NCI-H1092 (cell line): ENCODE measurements at places on chromosomes 2 and 18.

GRCh38 chr18:62730941-62731340, 15.6 kb downstream of the PHLPP1 start:
- no peak for DNase-seq

DNA sequence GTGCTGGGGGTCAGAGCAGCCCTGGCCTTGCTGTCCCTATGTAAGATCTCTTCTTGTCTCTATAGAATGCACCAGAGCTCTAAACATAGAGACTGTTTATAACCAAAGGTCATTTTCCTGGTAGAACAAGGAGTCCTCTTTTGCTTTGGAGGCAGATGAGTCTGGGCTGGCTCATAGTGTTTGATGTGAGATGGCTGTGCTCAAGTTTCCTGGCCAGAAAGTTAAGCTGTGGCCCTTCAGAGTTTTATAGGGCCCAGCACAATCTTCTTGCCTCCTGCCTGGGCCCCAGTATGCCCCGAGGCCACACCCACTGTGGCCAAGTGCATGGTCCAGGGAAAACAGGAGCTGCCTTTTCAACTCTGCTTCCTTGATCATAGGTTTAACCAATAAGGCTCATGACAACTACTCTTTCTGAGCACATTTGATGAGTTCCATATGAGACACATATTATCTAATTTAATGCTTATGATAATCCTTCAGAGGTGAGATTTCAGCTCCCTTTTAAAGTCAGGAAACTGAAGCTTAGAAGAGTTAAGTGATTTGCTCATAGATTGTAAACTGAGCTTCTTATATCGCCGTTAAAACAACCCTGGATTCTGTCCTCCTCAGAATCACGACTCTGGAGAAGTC, 66.3 kb downstream of the MYCN start:
- DNase-seq = no peak

DNA sequence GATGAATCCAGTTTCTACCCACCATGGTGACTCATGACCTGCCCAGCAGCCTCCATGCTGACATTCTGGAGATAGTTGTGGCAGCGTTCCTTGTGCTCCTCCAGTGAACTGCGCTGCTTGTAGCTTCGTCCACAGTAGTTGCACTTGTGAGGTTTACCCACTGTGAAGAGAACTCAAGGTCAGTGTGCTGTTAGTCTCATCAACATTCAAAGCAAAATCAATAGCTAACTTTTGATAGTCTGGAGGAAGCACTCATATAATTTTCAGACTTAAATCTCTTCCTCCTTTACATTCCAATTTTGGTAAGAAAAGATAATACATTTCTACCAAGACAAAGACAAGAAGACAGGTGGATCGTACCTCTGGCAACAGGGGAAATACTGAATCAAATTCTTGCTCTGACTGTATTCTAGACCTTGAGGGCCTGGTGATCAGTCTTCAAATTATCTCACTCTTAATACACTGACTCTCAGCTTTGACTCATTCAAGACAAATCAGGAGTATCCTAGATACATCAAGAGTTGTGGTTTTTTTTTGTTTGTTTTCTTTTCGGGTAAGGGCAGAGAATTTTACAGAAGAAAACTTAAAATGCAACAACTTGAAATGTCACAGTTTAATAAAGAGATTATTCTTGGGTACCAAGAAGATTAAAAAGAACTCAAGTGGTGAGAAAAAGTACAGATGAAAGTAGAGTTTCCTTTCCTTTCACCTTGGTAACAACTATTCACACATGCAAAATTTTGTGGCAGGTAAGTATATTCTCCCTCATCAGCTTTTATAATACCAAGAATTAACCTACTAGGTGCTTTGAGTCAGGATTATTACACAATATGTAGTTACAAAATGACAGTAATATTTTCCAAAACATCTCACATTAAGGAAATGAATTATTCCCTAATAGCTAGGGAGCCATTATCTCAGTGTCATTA, 129.2 kb downstream of the IKZF2 start:
- no peak for DNase-seq

GRCh38 chr2:43312755-43313641, 86.6 kb upstream of the ZFP36L2 start:
- peak; percentile 52 for DNase-seq

DNA sequence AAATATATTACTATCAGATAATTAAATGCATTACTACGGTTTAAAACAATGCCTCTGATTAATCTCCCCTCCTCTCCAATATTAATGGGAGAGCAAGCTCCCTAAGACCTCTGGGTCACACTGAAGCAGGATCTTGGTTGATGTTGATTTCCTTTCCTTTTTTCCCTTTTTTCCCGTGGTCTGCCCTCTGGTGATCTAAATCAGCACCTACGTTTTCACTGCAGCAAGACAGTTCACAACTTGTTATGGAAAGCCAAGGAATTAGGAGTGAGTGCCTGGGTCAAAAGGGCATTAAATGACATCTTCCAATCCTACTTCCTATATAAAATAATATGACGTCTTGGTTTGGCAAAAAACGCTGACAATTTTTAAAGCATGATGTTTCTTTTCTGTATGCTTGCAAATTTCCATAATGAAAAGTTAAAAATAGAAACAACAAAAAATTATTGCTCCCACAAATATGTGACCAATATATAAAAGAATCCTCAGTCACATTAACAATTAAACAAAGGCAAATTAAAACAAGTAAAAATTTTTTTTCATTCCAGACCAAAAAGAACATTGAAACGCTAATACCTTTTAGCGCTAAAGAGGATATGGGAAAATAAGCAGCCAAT, 7.9 kb upstream of the CFAP36 start:
- DNase-seq = peak; percentile 3

DNA sequence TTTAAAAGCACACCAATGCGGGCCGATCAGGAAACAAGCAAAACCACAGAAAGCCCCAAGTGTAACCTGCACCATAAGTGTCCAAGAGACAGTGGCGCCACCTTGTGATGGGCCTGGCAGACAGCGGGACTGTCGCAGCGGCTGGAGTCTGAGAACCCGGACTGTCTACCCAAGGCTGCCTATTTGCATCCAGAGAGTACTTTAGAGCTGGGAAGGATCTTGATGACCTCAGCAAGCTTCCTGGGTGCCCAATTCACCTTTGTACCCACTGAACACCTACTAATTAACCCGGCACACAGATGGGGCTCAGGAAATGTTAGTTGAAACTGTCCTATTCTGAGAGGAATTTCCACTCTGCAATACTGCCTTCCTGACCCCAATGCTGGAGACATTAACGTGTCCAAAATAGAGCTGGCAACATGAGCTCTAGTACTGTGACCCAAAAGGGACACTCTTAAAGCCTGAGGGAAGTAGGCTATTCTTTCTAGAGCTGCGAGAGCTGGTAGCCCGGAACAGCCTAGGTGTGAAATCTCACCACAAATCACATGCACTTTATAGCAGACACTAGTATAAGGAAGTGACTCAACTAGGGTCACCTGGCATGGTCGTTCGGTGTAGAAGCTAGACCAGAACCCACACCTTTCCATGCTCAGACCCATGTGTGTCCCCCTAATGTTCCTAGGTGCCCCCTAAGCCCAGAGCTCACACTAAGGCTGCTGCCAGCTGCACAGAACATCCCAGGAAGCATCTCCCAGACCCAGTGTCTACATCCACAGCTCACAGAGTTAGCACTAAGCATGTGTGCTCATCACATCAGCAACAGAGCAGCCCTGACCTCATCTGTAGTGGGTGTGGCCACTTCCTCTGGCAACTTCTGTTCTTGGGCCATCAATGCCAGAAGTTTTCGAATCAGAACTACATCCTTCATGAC, 25.4 kb downstream of the POLR1A start:
- DNase-seq = peak; percentile 27

DNA sequence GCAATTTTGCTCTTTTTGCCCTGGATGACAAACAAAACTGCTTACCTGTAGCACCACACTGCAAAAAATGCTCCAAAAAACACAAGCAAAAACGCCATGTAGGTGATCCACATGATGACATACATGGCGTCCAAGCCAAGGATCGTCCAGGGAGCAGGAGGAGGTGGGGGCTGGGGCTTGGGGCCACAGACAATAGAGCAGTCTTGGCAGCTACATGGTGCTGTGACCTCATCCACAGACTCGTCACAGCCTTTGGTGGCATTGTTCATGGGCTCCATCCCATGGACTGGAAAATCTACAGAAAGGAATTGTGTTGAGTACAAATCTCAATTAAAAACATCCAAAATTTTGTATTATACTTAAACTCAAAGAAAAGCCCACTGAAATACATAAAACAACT, 26.1 kb downstream of the NPC1 start:
- no peak for DNase-seq

DNA sequence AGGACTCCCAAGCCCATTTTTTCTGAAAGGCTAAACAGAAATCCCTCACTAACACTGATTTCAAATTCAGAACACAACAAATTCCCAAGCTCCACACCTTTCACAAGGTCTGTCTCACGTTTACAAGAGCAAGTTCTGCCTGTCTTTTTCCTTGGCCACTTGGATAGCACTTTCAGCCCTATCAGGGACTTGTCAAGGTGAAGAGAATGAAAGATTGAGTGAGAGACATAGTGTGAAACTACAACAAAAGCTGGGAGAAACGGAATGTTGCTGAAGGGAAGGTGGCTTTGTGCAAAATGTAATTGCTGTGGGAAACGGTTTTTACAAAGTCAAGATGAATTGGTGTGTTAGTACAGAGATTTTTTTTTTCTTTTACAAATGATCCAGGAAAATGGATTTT, 89.4 kb upstream of the GATA6 start:
- no peak for DNase-seq

DNA sequence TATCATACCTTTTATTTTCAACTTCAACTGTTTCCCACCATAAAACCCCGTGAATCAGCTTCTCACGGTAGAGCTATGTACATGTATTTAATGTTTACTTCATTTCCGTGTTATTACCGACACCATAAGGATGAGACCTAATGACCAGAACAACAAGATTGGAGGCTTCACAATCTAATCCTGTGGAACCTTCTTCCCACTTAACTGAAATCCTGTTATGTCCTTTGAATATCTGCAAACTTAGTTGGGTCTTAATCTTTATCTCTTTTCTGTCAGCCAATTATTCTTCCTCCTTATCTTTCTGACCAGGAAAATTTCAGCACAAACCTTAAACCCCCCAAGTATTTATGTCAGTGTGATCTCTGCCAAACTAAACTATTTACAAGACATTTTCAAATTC, 214.4 kb downstream of the TMX3 start:
- no peak for DNase-seq

DNA sequence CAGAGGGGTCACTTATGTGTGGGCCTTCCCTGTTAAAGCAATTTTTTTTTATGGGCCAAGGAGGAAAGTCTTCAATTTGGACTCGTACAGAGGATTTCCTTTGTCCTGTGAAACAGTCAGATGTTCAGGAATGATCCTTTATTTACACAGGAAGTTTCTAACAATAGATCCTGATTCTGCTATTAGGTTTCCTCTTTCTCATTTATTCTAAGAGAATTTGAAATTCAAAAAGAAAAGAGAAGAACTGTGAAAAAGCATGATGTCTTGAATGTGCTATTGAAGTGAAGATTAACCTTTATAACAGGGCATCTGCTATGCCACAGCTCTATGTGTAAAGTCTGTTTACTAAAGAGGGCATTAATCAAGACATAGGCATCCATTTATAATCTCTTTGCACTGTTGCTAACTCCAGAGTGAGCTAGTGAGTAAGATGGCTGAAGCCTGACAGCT, 105.3 kb upstream of the FAM98A start:
- DNase-seq = no peak

GRCh38 chr2:26401739-26402541, at the start of gene DRC1:
DRC1 (plus strand) TSS chr2:26401920; CDS start chr2:26401990, 70 bp downstream.
- peak; percentile 68 for DNase-seq

- no peak for DNase-seq
Observed at GRCh38 chr2:136736236-136736635, 29.1 kb upstream of the THSD7B start.

DNA sequence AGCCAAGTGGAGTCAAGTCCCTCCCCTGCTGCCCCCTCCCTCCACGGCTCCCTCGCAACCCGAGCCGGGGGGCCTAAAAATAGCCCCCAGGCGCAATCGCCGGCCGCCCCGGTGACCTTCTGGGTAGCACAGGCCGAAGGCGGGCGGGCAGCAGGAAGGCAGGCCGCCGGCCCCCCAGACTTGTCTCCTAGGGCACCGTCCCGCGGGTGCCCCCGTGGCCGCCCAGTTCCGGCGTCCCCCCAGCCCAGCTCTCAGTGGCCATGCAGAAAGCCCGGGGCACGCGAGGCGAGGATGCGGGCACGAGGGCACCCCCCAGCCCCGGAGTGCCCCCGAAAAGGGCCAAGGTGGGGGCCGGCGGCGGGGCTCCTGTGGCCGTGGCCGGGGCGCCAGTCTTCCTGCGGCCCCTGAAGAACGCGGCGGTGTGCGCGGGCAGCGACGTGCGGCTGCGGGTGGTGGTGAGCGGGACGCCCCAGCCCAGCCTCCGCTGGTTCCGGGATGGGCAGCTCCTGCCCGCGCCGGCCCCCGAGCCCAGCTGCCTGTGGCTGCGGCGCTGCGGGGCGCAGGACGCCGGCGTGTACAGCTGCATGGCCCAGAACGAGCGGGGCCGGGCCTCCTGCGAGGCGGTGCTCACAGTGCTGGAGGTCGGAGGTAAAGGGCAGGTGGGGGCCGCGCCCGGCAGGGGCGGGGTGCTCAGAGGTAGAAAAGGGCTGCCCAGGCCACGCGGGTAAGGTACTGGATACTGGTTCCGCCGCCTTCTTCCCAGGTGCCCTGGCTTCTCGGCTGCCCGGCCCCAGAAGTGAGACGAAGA, at the start of gene SPEG:
Gene SPEG, plus strand, starts transcription at position 126 of the 808 bp plus-strand sequence. Its CDS starts 135 bp downstream, at position 261.
- no peak for DNase-seq

GRCh38 chr2:40964509-40965250, 512.8 kb upstream of the SLC8A1 start:
- no peak for DNase-seq

DNA sequence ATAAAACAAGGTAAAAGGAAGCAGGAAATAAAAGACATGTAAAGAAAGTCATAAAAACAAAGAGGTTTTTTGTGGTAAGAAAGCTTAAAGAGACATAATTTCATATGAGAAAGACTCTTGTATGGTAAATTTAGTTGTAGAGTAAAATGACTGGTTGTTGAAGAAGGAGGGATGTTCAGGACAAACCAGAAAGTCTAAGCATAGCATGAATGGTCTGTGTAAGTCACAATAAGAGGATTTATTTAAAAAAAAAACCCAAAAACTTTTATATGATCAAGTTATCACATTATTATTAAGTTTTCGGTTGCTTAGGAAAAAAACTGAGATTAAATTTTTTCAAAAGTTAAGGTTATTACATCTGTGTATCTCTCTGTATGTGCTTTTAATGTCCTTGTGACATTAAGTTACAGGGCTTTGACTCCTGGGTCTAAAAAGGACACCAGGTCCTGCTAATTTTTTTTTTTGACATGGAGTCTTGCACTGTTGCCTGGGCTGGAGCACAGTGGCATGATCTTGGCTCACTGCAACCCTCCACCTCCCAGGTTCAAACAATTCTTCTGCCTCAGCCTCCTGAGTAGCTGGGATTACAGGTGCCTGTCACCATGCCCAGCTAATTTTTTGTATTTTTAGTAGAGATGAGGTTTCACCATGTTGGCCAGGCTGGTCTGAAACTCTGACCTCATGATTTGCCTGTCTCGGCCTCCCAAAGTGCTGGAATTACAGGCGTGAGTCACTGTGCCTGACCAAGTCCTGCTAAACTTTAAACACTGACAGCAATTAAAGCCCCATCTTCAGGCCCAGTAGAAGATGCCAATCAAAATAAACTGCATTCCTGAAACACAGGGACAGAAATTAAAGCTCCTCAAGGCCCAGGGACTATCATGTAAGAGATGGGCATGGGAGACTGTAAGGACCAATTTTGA, 14.2 kb upstream of the OXER1 start:
- DNase-seq = no peak

GRCh38 chr2:131493199-131493968, 1.2 kb upstream of the MZT2A start:
- no peak for DNase-seq
